ENCODE measurements at places on chromosomes 11 and 22.
A peak's percentile ranks its signal among the peaks of the same experiment; 100 is the strongest.

DNA sequence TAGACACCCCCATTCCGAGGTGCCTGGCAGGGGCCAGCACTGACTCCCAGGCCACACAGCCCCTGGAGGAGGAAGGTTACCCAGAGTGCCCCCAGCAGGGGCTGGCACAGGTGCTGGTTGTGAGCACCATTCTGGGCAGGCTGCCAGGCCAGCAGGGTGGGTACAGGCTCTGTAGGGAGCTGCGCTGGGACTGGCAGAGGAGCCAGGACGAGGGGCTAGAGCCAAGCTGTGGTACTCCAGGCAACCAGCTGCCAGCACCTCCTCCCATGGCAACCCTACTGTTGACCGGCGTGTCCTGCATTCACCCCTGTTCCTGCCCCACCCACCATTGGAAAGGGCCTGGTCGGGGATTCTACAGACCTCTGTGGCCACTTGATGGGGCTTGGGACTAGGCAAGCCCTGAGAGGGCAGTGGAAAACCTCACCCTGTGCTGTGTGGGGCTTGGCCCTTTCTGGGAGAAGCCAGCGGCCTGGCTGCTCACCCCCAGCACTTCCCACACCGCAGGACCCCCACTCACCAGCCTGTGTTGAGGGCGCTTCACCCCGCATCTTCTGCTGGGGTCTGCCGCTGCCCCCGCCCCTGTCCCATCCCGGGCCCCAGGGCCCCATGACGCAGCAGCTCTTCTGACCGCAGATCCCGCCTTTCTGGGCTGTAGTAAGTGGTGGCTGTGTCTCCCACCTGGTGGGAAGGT is 1.9 kb downstream of the CLDN5 start:
- peak; percentile 28 for DNase-seq

GRCh38 chr11:108115500-108116140 is 5.7 kb upstream of the ACAT1 start:
- peak; percentile 37 for DNase-seq

GRCh38 chr11:66365711-66366619 is 5.6 kb downstream of the SLC29A2 start:
- no peak for DNase-seq

DNA sequence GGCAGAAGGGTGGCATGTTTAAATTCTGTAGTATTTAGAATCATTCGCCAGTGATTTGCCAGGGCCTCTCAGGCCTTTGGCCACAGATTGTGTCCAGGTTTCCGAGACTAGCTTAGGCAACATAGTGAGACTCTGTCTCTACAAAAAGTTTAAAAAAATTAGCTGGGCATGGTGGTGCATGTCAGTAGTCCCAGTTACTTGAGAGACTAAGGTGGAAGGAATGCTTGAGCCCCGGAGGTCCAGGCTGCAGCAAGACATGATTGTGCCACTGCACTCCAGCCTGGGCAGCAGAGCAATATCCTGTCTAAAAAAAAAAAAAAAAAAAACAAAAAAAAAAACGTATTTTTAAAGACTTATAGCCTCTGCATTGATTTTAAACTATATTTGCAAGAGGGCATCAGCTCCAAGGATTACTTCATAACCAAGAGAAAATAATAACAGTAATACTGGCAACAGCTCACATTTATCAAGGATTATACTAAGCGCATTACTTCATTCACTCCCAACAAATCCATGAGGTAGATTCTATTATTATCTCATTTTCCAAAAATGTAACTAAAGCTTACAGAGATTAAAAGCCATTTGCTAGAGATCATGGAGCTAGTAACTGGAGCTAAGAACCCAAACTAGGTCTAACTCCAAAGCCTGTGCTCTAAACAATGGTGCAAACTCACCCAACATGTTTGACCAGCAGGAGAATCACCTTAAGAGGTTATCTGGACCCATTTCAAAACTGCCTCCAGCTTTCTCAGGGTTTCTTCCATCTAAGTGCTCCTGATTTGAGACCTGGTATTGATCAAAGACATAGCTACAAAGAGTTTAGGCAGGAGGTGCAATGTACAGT is 32.6 kb upstream of the SLC6A5 start:
- no peak for DNase-seq

DNA sequence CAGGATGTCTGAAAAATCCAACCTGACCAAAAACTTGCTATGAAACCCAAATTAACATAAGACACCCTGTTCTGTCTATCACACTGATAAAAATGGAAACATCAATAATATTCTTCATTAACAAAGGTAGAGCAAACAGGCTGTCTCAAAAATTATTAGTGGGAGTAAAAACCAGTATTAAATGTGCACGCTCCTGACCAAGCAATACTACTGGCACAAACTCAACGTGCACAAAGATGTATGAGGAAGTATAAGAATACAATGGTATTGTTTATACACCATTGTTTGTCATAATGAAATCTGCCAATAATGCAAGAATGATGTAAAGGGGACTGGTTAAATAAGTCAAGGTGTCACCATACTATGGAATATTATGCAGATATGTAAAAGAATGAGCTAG is 288.5 kb downstream of the MN1 start:
- no peak for DNase-seq

DNA sequence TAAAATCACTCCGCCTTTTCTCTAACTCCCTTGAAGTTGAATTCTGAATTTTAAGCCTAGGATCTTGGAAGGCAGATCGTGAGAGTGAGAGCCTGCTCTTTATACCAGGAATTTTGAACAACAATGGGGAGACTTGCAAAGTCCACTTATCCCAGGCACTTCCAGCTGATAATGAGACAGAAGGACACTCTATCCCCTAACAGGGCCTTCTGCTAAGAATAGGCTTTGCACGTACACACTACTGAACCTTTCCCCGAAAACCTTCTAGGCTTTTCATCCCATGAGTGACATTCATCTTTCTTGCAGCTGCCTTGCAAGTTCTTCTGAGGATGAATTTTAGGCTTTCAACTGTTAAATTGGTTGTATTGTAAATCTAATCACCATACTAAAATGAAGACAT is 44.0 kb upstream of the WT1 start:
- no peak for DNase-seq

- no peak for DNase-seq
Observed at GRCh38 chr11:128205796-128206195, 381.6 kb downstream of the ETS1 start.

GRCh38 chr22:40463683-40464082 is 93.3 kb downstream of the SGSM3 start:
- no peak for DNase-seq

DNA sequence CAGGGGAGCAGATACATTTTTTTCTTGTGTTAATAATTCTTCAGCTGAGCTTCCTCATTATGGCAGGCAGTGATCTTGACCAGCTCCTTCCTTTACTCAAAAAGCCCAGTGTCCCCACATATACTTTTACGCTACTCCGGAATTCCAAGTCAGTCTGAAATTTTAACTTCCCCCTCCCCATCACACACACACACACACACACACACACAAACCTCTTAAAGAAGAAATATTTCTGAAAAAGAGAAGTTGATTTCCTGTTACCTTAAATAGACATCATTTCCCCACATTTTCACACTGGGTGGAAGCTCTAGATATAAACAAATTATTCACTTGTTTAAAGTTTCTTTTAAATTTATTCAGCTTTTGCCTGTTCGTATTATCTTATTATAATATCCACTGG is 113.9 kb downstream of the DBX1 start:
- no peak for DNase-seq

DNA sequence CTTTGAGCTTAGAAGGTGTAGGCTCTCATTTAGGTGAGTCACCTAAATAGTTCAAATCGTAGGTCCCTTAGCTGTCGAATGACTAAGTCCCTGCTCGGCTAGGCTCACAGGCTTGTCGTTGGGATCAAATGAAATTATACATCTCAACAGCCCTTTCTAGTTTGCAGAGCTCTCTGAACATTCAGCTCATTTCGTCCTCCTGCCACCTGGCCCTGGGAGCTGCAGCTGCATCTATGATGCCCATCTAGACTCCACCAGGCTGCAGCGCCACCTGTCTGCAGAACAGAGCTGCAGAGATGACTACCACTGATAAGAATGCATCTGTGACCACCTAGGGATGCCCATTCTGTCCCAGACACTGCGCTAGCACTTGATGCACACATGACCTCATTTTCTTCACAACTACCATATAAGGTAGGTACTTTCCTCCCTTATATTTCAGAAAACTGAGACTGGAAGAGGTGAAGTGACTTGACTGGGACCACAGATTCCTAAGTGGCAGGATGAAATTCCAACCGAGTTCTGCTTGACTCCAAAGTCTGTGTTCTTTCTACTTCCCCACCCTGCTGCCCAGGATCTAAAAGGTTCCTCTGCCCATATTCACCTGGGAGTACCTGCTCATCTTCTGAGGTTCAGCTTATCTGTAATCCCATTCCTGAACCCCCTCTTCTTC is 141.1 kb upstream of the NARS2 start:
- peak; percentile 24 for DNase-seq

DNA sequence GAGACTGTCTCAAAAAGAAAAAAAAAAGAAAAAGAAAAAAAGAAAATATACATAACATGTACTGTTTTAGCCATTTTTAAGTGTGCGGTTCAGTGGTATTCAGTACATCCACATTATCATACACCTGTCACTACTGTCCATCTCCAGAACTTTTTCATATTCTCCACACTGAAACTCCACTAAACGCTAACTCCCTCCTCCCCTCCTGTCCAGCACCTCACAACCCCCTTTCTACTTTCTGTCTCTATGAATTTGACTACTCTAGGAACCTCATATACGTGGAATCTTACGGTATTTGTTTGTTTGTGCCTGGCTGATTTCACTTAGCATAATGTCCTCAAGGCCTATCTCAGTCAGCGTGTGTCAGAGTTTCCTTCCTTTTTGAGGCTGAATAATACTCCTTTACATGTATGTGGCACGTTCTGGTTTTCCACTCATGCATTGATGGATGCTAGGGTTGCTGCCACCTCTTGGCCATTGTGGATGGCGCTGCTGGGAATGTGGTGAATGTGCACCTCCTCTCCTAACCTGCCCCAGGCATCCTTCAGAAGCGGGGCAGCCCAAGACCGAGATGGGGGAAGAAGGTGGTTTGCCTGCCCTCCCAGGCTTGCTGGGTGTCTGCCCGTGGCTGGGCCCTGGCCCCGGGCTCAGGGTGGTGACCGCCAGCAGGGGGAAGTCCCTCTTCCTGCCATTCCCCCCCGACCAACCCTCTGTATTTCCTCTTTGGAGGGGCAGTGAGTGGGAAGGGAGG is 60.5 kb downstream of the BCR start:
- no peak for DNase-seq

- no peak for DNase-seq
Observed at GRCh38 chr22:42856179-42856864, 751 bp downstream of the ARFGAP3 start.

DNA sequence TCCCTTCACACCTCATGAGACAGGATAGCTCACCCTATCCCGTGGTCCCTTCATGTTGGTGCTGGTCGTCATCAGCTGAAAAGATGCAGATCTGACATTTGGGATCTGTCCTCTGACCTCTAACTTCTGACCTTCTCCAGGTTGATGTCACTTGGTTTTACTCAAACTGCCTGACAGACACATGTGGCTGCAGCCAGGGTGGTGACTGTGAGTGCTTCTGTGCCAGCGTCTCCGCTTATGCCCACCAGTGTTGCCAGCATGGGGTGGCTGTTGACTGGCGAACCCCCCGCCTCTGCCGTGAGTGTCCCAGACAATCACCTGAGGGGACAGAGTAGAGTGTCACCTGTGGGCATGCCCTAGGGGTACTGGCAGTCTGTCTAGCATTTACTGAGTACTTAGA is 49.7 kb downstream of the OTOG start:
- DNase-seq: no peak

DNA sequence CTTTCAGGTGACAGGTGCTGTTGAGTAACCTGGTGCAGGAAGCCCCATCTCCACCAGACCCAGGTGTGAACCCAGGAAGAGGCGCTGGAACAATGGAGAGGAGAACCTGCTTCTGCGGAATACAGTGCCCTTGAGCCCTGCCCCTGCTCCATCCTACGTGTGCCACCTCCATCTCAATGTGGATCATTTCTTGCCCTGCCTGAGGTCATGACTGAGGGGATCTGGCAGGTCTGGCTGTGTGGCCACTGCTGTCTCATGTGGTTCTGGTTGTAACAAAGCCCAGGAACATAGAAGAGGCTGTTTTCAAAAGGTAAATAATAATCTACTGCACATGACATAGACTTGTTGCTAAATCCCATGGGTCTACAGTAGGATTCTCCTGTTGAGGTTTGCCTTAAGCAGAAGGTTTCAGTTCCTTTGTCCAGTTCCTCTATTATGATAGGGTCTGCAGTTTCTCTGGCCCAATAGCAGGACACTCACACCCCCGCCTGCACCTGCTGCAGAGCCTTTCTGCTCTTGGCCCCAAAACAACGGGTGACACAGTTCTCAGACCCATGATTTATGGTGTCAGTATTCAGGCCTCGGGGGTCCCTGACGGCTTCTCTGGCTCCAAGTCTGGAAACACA is 113.5 kb upstream of the IGLL5 start:
- no peak for DNase-seq

DNA sequence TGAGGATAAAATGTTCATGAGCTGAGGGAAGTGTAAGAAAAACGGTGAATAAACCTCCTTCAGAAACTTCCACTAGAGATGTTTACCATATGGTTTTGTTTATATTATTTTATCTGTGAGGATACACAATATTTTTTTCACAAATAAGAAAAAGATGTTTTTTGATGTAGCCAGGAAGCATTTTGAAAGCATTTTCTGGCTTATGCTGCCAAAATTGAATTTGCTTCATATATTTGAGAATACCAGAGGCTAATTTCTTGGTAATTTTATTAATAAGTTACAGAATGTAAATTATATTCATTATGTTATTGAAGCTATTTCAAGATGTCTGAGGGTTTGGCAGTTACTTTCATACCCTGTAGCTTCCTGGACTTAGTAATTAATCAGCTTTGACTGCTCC is 686.6 kb downstream of the LUZP2 start:
- DNase-seq: no peak

GRCh38 chr22:47626428-47627390 is 864.3 kb downstream of the TBC1D22A start:
- DNase-seq: no peak

DNA sequence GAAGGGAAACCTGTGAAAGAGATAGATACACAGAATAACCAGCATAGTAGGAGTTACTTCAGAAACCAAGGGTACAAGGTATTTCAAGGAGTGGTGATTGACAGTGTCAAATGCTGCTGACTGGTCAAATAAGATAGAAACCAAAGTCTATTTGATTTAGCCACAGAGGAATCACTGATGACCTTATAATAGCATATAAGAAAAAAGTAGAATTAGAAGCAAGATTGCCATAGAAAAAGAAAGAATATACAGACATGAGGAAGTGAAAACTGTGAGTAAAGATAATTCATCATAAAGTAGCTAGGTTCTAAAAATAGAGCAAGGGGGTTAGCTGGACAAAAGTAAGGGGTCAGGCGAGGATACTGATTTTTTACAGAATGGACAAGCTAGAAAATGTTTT is 14.2 kb downstream of the ZBTB44 start:
- DNase-seq: no peak

DNA sequence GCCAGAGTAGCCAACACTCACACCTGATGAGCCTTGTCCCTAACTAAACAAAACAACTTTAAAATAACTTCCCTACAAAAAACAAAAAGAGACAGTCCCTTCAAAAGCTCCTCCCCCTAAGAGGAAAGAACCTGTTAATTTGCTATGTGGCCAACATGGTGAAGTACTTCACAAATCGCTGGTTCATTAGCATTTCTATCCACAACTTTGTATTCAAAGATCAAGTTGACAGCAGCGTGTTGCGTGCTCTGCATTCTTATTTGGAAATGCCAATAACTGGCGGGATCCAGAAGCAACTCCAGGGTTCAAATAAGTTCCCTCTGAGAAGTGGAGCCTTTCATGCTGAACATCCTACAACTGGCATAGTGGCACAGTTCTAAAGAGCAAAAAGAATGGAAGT is 48.6 kb downstream of the CADM1 start:
- DNase-seq: no peak
